ENCODE measurements at places on chromosomes 3 and 15.

DNA sequence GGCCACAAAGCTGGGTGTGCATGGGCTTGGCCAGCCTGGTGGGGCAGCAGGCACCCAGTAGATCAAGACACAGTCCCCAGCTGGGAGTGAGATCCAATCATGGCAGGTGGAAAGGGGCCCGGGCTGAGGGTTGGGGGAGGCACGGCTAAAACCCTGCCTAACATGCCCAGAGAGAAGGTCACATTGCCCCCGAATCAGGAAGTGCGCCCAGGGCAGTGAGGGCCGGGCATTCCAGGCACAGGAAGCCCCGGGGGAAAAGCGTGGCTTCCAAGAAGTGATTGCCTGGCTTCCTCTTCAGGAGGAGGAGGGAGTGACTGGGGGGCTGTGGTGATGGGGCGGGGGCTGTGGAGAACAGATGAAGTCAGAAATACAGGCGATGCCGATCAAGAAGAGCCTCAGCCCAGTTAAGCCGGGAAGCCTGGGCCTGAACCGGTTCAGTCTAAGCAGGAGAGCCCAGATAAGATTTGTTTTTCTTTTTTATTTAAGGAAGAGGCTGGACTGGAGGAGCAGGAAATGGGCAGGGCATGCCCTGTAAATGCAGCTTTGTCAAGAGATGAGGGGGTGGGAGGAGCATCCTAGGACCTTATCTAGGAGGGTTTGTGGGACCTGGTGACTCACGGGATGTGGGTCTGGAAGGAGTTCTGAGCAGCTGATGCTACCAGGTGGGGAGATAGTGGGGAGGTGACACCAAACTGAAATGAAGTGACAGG, 83.9 kb downstream of the CHSY1 start:
- peak; percentile 14 for DNase-seq

DNA sequence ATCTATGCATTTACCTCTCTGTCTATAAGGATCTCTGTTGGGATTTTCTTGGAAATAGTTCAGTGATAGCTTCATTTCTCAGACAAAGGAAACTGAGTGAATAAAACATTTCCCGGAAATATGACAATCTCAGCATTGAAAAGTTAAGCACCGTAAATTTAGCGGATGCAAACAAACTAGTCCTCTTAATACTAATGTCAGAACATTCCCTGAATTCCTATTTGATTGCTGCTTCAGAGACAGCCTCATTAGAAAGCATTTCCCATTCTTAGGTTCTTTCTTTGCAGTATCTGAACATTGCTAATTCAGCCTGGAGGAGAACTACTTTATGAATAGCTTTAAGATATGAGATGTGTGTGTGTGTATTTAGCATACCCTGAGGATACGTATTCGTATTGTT, 101.3 kb downstream of the NR2F2 start:
- no peak for DNase-seq

- DNase-seq: no peak
Observed at GRCh38 chr3:63970631-63971475, 52.4 kb downstream of the PSMD6 start.

GRCh38 chr15:26771168-26771567, 1.7 kb downstream of the GABRB3 start:
- no peak for DNase-seq

DNA sequence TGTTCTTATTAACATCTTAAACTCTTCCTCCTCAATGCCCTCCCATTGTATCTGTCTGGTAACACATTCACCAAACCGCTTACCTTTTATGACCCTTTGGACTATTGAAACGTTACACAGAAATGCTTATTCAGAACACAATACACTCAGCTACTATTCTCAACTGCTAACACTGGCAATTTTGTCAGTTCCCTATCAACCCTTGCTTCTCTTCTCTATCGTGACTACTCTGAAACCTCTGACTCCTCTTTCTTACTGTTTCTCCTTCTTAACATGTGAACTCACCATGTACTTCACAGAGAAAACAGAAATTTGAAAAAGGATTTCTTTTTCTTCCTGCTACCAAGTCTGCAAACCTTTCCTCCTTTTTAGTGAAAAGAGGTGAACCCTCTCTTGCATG, 232.9 kb upstream of the GPR149 start:
- DNase-seq: no peak

DNA sequence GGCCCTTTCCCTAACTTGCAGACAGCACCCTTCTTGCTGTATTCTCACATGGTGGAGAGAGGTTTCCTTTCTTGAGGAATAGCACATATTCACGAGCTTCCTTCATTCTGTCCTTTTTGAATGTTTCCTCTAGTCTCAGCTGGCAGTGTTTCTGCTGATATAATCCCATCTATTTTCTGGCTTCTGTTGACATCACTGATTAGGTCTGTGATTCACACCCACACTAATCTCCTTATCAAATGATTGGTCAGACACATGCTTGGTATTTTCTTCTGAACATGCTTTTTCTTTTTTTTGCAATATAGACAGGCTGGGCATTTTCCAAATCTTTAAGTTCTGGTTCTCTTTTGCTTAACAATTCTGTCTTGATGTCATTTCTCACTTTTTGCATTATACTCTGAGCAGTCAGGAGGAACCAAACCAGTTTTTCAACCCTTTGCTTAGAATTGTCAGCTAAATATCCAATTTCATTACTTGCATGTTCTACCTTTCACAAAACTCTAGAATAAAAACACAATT, 65.4 kb downstream of the OXSM start:
- no peak for DNase-seq

- DNase-seq: no peak
Observed at GRCh38 chr15:80580536-80581260, 114.4 kb upstream of the ABHD17C start.

GRCh38 chr15:101019366-101019896, 100.3 kb downstream of the LRRK1 start:
- no peak for DNase-seq

DNA sequence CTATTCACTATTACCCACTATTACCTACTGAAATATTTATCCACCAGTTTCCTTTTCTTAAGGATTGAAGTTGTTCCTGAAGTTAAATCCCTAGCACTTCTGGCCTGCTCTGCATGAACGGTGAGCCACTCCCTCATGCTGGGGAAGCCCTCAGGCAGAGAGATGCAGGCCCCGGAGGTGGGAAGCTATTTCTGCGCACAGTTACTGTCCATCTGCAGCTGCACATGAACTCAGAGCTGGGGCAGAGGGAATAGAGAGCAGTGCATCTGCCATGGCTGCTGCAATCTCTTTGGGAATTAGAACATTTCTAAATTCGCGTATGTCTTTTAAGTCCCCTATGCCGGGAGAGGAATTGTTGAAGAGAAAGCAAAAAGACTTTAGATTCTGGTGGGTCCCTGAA, 6.3 kb upstream of the GALNT15 start:
- no peak for DNase-seq

Measured in naive B cell (primary cell).